Glutamatergic neuron (in vitro differentiated cells): ENCODE measurements at places on chromosomes 7 and 10.
A peak's percentile ranks its signal among the peaks of the same experiment; 100 is the strongest.

GRCh38 chr10:664893-665292 lies 24.6 kb downstream of the DIP2C start:
- DNase-seq: no peak

- DNase-seq: no peak
Observed at GRCh38 chr10:11901454-11901832, 78.3 kb downstream of the PROSER2 start.

- DNase-seq: no peak
Observed at GRCh38 chr7:70678621-70679251, 453.2 kb upstream of the GALNT17 start.

GRCh38 chr10:113108194-113108835 lies 158.3 kb downstream of the TCF7L2 start:
- DNase-seq: peak; percentile 88

GRCh38 chr7:142771353-142771723 lies 568 bp downstream of the PRSS2 start:
- no peak for DNase-seq

DNA sequence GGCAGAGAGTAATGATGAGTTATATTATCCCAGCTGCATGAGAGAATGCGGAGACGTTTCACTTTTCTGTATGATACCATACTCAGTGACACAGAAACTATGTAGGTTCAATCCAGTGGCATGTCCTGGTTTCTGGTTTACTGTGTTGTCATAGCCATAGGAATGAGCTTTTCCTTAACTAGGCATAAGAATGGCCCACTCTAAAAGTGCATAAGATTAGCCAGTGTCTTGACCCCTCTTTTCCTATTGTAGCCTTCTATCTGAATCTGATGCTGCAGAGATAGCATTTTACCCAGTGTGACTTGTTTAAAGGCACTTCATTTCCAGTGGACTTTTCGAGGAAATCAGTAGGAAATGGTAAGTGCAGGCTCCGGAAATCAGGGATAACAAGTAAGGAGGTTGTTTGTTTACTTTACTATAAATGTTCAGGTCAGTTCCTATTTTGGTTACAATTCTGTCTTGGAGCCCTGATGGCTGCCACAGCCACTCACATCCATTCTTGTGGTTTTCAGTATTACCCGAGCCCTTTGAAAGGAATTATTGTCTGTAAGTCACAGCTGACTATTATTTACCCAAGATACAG lies 70.5 kb downstream of the SEMA3A start:
- DNase-seq: no peak

- peak; percentile 12 for DNase-seq
Observed at GRCh38 chr10:43210556-43210955, 56.3 kb downstream of the RASGEF1A start.

- DNase-seq: no peak
Observed at GRCh38 chr10:82313401-82313800, 438.4 kb downstream of the NRG3 start.

GRCh38 chr7:5591278-5591874 lies 167.7 kb upstream of the TNRC18 start:
- no peak for DNase-seq

- DNase-seq: no peak
Observed at GRCh38 chr10:7231509-7232414, 179.1 kb downstream of the SFMBT2 start.

GRCh38 chr7:152342796-152343195 lies 93.0 kb downstream of the KMT2C start:
- no peak for DNase-seq

GRCh38 chr10:92923416-92923815 lies 75.1 kb downstream of the EXOC6 start:
- no peak for DNase-seq

DNA sequence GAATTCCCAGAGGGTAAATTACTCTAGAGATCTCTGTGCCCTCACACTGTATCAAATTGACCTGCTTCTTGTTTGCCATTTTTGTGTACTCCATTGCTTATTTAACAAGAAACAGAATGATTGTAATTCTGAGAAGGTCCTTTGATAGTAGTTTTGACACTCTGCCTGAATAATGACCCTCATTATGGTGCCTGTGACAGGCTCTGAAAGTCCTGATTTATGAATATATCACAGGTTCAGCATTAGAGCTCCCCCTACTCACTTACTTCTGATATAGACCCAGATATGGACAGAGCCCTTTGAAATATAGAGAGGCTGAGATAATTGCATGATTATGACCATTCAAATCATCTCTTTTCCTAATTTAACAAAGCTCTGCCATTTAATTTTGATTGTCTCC lies 465.2 kb downstream of the MDFIC start:
- no peak for DNase-seq

- no peak for DNase-seq
Observed at GRCh38 chr10:31051703-31052102, 20.0 kb upstream of the ZNF438 start.

DNA sequence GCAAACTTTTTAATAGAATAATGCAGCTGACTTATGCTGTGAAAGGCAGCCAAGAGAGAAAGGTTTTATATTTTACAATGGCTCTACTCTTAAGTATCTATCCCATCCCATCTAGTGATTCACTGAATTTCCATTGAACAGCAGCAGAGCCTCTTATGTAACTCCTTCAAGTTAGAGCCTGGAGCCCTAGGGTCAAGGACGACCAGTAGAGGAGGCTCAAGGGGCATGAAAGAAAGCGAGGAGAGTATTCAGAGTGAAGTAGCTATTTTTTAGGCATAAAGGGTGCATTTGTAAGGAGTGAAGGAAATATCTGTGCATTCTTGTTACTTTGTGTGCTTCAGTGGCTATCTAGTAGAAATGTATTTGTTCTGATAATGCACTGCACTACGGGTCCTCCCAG lies 180.2 kb upstream of the TPK1 start:
- no peak for DNase-seq

- DNase-seq: no peak
Observed at GRCh38 chr7:370259-370625, 80.3 kb downstream of the FOXL3 start.

GRCh38 chr7:39493934-39494333 lies 72.3 kb upstream of the YAE1 start:
- DNase-seq: no peak

DNA sequence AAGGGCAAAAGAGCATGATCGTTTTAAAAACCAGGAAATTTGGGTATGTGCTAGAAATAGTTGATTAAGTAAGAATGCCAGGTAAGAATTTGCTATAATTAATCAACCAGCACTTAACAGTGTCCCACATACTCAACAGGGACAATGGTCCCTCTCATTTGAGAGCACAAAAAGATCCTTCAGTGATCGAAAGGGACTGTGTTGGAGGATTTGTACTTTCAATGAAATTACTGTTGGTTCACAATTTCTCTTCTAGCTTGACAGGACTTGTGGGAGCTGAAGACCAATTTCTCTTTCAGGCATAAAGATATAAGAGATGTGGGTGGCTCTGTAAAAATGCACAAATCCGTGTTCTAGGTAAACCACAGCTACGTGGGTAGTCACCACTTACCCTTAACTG lies 12.5 kb upstream of the PLEKHS1 start:
- DNase-seq: no peak

- no peak for DNase-seq
Observed at GRCh38 chr10:93299606-93300287, 182.4 kb downstream of the MYOF start.
